ENCODE measurements at places on chromosomes 7 and 10.

DNA sequence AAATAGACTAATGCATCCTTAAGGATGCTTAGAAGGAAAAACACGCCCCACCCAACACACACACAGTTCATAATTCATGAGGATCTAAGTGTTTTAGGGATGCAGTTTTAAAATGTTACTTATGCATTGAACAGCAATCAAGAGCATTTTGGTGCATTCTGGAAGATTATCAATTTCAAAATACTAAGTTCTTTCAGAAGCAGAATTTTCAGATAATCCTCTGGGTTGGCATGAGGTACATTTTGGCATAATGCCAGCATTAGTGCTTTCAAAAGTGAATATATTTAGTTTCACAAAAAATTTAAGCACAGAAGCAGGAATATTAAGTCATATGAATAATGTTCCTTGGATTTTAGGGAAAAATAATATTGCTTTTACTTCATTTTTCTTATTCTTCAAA, 937.1 kb downstream of the REEP3 start:
- no peak for DNase-seq

- DNase-seq, result no peak
These were observed 36.7 kb downstream of the PRF1 start for GRCh38 chr10:70565556-70566514.

GRCh38 chr10:29469481-29470354, 165.1 kb downstream of the SVIL start:
- DNase-seq, result no peak

- peak; percentile 80 for DNase-seq
These were observed 91.3 kb downstream of the PCGF5 start for GRCh38 chr10:91311601-91312381.

GRCh38 chr10:11328264-11329061, 283.0 kb downstream of the USP6NL start:
- DNase-seq, result no peak
